ENCODE measurements at places on chromosomes 1 and 21. TPM values are rescaled to one million over a fixed set of nuclear protein-coding genes. Genes with fewer than 3 reads are reported as not detected.

DNA sequence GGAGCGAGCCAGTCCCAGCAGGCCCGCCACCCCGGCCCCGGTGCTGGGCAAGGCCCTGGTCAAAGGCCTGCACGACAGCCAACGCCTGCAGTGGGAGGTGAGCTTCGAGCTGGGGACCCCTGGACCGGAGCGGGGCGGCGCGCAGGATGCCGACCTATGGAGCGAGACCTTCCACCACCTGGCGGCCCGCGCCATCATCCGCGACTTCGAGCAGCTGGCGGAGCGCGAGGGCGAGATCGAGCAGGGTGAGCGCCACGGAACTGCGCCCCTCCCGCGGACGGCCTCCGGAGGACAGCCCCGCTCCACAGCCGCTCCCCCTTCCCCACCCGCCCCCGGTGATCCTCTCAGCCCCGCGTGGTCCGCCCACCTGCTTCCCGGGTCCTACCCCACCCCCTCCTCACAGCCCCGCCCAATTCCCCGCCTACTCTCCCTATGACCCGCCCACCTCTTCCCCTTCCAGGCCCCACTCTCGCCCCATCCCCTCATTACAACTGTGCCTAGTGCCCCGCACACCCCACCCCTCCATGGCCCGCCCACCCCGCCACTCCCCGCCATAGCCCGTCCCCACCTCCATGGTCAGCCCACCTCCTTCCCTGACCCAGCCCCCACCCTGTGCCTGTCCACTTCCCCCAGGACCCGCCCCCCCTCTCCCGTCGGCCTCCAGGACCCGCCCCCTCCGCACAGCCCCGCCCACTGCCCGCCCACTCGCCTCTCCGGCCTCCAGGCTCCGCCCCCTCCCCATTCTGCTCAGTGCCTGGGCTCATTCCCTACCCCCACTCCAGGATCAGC, 52.7 kb downstream of the VWA5B1 start:
- no peaks in the 10 kb centered on the region for H3K36me3 ChIP-seq
- H3K4me3 ChIP-seq = no peak overlapping the region
- no peak for DNase-seq
- no peak overlapping the region for H3K27ac ChIP-seq
- no peaks in the 10 kb centered on the region for H3K4me1 ChIP-seq

LRRN2 gene
- total RNA-seq = 9.0 TPM

GRCh38 chr1:51516649-51517158, 2.4 kb downstream of the EPS15 start:
- H3K36me3 ChIP-seq = no peaks in the 10 kb centered on the region
- H3K27me3 ChIP-seq = no peaks in the 10 kb centered on the region
- H3K4me3 ChIP-seq = peak overlapping the region; percentile 85
- H3K27ac ChIP-seq = no peak overlapping the region
- H3K4me1 ChIP-seq = peaks cover 44% of the 10 kb centered on the region
- DNase-seq = no peak

CR1L gene
- total RNA-seq = not detected
